Mesendoderm (in vitro differentiated cells): ENCODE measurements at places on chromosomes 4 and X.

DNA sequence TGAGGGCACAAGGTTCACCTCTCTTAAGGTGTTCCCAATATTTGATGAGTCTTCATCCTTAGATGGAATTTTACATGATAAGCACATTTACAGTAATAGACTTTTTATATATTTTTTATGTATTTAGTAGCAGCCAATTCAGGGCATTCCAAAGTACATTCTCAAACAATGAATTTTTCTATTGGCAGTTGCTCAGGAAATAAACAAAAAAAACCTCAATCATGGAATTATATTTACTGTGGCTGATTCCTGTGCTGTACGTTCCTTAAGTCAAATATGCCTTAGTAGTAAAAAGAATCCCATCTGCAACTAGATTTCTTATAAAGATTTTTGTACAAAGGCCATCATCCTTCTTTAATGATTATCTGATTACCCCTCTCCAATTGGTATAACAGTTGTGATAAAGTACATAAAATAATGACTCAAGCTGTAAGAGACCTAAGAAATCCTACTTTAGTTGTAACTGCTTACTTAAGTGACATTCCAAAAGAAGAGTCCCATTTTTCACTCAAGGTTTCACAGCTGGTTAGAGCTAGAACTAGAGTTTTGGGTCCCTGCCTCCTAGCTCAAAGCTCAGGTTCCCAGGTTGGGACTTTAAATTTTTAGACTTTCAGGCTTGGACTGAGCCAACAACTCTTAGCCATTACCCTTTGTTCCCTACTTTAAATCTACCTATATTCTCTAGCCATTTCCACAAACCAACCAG lies 152.7 kb downstream of the FHIP1A start:
- H3K4me3 ChIP-seq, result no peak overlapping the region
- no peaks in the 10 kb centered on the region for H3K36me3 ChIP-seq

- H3K27me3 ChIP-seq, result no peaks in the 10 kb centered on the region
- no peaks in the 10 kb centered on the region for H3K4me1 ChIP-seq
- H3K27ac ChIP-seq, result no peak overlapping the region
- no peak for DNase-seq
- no peaks in the 10 kb centered on the region for H3K36me3 ChIP-seq
- H3K4me3 ChIP-seq, result no peak overlapping the region
Observed at GRCh38 chr4:24044610-24045589, 155.1 kb upstream of the PPARGC1A start.

DNA sequence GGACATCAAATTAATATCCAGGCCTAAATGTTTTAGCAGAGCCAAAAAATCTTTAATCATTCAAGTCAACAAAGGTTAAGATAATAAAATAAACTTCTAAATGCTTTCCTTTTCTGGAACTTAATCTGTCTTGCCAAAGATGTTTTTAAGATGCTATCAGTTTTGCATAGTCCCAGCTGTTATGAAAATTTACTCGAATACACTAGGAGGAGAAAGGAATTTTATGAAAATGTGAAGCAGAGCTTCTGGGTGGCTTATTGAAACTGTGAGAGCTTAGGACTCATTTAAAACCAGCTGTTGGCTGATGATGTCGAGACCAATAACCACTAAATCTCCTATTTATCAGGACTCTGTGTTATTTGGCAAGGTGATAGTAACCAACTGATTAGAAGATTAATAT lies 202.2 kb upstream of the ETNPPL start:
- H3K27ac ChIP-seq, result no peak overlapping the region
- H3K4me3 ChIP-seq, result no peak overlapping the region
- H3K27me3 ChIP-seq, result no peaks in the 10 kb centered on the region
- no peaks in the 10 kb centered on the region for H3K4me1 ChIP-seq

- DNase-seq, result peak; percentile 92
- peak within 1 kb of the TSS; percentile 71 for H3K4me3 ChIP-seq
- no peaks in the 10 kb centered on the region for H3K27me3 ChIP-seq
- H3K27ac ChIP-seq, result peak within 1 kb of the TSS; percentile 76
Observed at GRCh38 chrX:104165894-104166734, at the start of gene FAM199X. FAM199X (plus strand) TSS chrX:104166453; CDS start chrX:104166786, 333 bp downstream.

GRCh38 chr4:189071241-189071640 lies 869.4 kb upstream of the FRG1 start:
- H3K4me3 ChIP-seq, result no peak overlapping the region
- no peaks in the 10 kb centered on the region for H3K27me3 ChIP-seq
- H3K27ac ChIP-seq, result no peak overlapping the region
- no peaks in the 10 kb centered on the region for H3K4me1 ChIP-seq

GRCh38 chr4:145352438-145353145 lies 129.1 kb upstream of the SMAD1 start:
- H3K27ac ChIP-seq, result no peak overlapping the region
- no peaks in the 10 kb centered on the region for H3K27me3 ChIP-seq
- no peaks in the 10 kb centered on the region for H3K4me1 ChIP-seq
- H3K4me3 ChIP-seq, result no peak overlapping the region
- no peaks in the 10 kb centered on the region for H3K36me3 ChIP-seq

- H3K27me3 ChIP-seq, result no peaks in the 10 kb centered on the region
- no peak for DNase-seq
- no peak overlapping the region for H3K27ac ChIP-seq
Observed at GRCh38 chr4:152665691-152666395, 14.0 kb downstream of the TMEM154 start.

DNA sequence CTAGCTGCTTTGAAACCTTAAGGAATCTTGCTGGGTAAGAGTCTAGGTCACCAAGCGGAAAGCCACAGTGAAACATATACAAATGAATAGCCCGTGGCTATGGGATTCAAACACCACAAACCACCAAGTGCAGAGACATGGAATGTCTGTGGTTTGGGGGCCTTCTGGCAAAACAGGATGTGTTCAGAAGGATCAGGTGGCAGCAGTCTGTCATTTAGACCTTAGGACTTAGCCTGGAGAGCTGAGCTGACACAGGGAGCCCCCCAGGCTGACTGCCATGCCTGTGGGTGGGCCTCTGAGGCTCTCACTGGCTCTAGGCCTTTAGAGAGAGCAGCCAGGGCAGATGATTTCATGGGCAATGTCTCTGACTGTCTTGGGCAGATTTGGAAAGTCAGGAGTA lies 225.6 kb downstream of the FBXW7 start:
- peak; percentile 85 for DNase-seq
- peak overlapping the region; percentile 6 for H3K27ac ChIP-seq
- H3K27me3 ChIP-seq, result no peaks in the 10 kb centered on the region
- no peaks in the 10 kb centered on the region for H3K4me1 ChIP-seq

- H3K4me3 ChIP-seq, result no peak overlapping the region
- no peak overlapping the region for H3K27ac ChIP-seq
- no peaks in the 10 kb centered on the region for H3K36me3 ChIP-seq
- no peaks in the 10 kb centered on the region for H3K4me1 ChIP-seq
Observed at GRCh38 chrX:68997911-68998310, 167.3 kb downstream of the PJA1 start.

DNA sequence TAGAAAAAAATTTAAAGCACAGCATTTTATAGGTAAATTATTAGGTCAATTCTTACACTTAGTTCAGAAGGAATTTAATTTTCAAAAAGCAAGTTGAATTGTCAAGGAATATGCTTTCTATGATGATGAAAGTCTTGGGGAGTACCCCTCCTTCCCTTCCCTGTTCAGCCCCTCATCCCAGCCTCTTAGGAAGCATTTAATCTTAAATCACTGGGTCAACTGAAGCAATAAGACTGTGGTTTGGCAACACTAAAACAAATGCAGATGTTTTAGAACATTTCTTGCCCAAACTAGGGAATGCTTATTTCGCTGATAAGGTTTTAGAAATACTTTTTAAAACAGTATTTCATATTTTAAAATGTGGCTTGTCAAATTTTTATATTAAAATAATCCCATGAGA lies 19.1 kb upstream of the ARSJ start:
- no peak for DNase-seq
- H3K27me3 ChIP-seq, result no peaks in the 10 kb centered on the region
- no peaks in the 10 kb centered on the region for H3K36me3 ChIP-seq
- no peaks in the 10 kb centered on the region for H3K4me1 ChIP-seq
- H3K4me3 ChIP-seq, result no peak overlapping the region
